IPS-NIHi11 (cell line): ENCODE measurements at places on chromosomes 5 and 9.
A peak's percentile ranks its signal among the peaks of the same experiment; 100 is the strongest.

GRCh38 chr9:8205576-8205975, 406.0 kb upstream of the DMAC1 start:
- no peak for DNase-seq

GRCh38 chr9:136695955-136696354, 8.7 kb upstream of the AGPAT2 start:
- no peak for DNase-seq

DNA sequence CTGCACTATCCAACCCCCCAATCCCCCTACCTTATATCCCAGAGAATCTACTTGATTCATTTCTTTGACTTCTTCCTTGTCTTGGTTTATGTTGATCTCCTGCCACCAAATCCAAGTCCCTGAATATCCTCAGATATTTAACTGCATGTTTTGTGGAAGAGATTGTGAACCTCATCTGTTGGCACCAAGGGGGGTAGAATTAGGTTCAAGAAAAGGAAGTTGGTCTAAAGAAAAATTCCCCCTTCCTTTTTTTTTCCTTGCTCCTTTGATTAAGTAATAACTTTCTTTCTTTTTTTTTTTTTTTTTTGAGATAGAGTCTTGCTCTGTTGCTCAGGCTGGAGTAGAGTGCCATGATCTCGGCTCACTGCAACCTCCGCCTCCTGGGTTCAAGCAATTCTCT, 526 bp upstream of the CD14 start:
- DNase-seq: no peak

DNA sequence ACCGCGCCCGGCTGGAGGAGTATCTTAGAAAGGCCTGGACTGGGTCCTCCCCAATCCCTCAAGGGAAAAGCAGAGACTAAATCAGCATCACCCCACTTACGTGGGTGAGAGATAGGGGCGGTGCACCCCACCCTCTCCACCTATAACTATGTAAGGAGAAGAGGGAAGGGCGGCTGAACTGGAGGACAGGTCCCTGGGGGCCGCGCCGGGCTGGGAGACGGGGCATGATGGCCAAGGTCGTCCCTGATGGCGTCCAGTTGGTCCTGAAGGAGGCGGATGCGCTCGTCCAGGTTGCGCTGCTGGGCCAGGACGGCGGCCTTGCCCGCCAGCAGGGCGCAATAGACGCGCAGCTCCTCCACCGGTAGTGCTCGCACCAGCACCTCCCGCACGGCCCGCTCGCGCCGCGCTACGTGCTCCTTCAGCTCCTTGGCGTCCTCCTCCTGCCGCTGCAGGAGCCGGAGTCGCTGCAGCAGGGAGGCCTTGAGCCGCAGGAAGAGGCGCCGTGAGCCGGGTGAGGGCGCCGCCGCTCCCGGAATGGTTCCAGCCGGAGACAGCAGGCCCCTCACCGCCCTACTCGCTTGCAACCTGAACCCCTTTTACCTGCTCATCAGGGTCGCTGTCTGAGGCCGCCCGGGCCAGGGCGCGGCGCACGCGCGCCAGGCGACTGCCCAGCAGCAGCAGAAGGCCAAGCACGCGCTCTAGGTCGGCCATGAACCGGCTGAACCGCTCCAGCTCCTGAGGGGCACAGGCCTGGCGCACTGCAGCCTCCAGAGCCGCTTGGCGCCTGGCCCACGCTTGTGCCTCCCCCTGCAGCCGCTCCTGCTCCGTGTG, 7.6 kb downstream of the SHROOM1 start:
- DNase-seq: peak; percentile 75

GRCh38 chr5:3512361-3513095, 83.1 kb upstream of the IRX1 start:
- no peak for DNase-seq

DNA sequence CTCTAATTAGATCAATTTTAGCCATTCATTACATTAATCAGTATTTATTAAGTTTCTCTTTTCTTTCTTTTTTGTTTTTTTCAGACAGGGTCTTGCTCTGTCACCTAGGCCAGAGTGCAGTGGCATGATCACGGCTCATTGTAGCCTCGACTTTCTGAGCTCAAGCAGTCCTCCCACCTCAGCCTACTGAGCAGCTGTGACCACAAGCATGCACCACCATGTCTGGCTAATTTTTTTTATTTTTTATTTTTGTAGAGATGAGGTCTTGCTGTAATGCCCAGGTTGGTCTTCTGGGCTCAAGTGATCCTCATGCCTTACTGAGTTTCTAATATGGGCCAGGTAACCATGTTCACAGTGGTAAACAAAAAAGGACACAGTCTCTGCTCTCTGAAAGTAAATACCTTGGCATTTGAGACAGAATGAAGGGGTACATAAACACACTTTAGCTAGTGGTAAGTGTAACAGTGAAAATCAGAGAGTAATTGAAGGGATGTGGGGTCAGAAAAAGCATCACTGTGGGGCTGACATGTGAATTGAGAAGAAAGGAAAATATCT, 336.3 kb downstream of the ADGRV1 start:
- DNase-seq: no peak

DNA sequence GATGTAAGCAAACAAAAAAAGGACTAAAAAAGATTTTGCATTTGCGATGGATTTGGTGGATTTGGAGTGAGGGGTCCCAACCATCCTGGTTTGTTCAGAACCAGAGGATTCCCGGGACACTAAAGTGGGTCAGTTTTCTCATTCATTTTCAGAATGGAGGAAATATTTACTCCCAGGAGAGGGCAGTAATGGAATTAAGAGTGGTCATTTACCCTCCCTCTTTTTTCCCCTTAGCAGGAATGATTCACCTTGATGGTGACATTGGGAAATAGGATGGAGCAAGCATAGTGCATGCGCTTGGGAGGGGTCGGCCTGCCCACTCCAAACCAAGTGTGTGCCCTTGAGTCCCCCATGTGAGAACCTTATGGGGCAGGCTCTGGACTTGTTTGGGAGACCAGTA, 164.2 kb upstream of the PUM3 start:
- peak; percentile 31 for DNase-seq

GRCh38 chr9:136010615-136011361, 49.6 kb upstream of the UBAC1 start:
- DNase-seq: peak; percentile 71

DNA sequence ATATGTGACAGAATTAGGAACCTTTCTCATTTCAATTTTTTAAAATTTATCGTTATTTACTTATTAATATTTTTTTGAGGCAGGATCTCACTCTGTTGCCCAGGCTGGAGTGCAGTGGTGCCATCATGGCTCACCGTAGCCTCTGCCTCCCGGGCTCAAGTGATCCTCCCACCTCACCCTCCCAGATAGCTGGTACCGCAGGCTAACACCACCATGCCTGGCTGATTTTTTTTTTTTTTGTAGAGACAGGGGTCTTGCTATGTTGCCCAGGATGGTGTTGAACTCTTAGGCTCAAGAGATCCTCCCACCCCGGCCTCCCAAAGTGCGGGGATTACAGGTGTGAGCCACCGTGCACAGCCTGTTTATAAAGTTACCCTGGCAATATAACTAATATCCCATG, 275.2 kb downstream of the AOPEP start:
- DNase-seq: no peak

- DNase-seq: peak; percentile 29
Observed at GRCh38 chr9:30774326-30774725, 1610.1 kb upstream of the ACO1 start.

GRCh38 chr5:134142806-134143205, 28.3 kb downstream of the TCF7 start:
- DNase-seq: no peak

GRCh38 chr9:69173891-69174615, at the start of gene TJP2:
Gene TJP2 (plus strand): TSS chr9:69174277. CDS start chr9:69174373, 96 bp downstream.
- peak; percentile 76 for DNase-seq

- no peak for DNase-seq
Observed at GRCh38 chr9:129183495-129184218, 5.6 kb upstream of the IER5L start.

DNA sequence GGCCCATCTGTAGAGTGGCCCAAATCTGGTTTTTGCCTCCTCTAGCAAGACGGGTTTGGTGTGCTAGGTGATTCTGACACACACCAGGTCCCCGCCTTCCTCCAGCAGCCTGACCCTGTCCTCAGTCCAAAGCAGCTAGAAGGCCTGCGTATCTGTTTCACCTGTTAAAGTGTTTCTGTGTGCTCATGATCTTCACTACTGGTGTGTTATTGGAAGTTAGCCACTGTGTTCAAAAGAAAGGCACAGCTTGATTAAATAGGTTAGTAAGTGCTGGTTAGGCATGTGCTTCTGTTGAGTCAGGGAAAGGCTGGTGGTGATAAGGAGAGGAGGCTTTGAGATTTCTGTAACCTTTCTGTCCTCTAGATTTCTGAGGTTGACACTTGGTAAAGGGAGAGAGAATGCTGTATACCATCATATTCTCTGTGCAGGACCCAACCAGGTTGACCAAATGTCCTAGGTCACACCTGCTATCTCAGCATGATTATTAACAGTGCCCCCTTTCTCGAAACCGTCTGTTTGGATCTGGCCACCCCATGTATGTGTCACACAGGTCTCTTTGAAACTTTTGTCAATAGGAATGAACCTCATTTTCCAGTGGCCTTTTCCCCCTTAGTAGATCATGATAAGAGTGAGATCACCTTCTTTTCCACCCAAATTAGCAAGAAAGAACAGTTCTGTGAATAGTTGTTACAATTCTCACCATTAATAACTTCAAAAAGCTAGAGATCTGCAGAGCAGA, 58.8 kb downstream of the ARHGAP26 start:
- no peak for DNase-seq

DNA sequence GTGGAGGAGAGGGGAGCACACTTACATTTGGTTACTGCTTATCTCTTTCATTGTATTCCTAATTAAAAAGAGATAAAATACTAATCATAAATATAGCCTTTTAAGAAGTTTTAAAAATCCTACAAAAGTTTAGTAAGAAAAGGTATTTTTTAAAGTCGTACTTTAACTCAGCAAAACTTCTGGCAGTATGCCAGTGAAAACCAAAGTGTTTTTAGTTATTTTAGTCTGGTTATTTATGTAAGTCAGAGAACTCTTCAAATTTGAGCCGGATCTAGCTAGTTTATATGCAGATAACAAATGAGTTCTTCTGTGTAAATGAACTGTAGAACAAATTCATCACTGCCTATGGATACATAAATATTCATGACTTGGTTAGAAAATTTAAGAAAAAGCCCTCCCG, 36.5 kb upstream of the ANKDD1B start:
- no peak for DNase-seq
